ENCODE measurements at places on chromosomes 4 and X.

DNA sequence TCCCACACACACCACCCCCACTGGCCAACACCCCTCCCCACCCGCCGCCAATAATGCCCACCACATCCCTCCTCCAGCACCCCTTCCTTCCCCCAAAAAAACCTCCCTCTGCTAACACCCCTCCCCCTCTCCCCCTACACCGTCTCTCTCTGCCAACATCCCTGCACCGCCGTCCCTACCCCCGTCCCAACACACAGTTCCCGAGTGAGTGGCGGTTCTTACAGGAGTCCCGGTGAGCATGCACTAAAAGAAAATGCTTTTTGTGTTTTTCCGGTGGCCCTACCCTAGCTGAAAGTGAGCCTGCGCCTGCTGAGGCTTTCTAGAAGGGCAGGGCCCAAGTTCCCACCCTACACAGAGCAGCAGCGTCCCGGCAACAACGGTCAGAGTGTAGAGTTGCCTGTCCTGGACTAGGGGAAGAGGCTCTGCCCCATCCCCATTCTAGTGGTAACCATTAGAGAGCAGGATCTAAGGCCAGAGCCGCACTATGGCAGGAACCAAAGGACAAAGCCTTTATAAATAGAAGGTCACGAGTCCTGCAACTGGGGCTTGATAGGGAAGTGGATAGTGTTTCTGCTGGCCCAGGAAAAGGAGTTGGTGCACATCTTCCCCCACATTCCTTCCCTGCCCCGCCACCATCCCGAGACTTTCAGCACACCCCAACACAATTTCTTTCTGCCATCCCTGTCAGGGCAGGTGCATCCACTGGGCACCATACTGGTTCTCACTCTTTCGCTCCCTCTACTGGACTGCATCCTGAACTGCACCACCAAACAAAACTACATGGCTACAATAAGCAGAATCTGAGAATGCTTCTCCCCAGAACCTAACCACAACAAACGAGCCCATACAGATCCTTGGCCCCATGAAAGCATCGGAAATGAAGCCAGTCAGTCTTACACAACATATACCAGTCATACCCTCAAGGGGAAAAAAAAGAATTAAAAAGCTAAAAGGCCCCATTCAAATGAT is 78.1 kb upstream of the PAGE3 start:
- peak; percentile 13 for DNase-seq

DNA sequence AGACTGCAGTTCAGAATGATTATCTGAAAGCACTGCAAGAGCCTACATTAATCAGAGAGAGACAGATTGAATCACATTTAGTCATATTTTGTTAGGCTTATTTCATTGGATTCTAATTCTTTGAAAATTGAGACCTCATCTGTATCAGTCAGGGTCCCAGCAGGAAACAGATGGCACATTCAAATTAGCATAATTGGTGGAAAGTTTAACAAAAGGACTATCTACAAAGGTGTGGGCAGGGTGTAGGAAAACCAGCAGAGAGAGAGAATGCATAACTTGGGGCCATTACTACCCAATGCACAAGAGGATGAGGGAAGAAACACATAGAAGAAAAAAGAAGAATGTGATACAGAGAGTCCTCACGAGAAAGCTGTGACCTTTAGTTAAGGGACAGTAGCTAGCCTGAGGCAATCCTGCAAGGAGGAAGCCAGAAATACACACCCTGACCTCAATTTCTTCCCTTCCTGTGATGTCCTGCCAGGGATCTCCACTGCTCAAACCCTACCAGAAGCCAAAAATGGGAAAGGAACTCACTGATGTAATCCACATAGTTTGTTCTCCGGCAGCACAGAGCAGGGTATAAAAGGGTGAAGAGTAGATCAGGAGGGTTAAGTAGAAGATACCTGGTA is 17.7 kb upstream of the XKRX start:
- no peak for DNase-seq

DNA sequence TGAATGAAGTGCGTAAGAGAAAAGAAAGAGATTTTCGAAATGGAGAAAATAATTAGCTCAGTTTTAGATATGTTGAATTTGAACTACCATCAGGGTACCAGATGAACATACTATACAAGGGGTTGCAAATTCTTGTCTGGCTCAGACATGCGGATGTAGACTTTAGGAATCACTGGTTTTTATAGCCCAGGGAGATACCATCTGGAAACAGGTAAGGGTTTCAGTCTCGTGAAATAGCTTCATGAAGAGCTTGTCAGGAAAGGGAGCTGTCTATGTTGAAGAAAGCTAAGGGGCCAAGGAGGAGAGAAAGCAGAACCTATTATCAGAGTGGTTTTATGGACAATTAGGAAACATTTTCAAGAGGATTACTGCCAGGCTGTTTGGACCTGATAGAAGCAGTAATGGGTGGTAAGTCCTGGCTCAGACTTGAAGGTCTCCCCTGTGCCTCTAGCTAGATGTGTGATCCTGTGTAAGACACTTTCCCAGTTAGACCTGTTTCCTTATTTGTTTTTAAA is 6.7 kb downstream of the RAB9A start:
- DNase-seq, result no peak

DNA sequence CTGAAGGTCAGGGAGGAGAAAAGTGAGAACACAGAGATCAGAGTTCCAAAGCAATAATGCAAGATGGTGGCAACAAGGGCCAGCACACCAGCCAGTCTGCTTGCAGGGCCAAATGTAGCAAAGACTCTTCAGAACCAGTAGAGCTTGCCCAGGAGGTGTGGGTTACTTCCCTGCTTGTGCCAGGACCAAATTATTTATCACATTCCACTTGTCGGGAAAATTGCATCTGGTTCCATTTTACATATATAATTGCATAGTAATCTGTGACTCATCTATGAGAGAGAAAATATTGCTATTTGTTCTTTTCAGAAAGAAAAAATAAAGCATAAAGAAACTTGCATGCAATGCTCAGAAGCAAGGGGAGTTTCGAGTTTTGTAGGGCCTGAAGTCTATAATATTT is 41.4 kb downstream of the MAML3 start:
- no peak for DNase-seq

DNA sequence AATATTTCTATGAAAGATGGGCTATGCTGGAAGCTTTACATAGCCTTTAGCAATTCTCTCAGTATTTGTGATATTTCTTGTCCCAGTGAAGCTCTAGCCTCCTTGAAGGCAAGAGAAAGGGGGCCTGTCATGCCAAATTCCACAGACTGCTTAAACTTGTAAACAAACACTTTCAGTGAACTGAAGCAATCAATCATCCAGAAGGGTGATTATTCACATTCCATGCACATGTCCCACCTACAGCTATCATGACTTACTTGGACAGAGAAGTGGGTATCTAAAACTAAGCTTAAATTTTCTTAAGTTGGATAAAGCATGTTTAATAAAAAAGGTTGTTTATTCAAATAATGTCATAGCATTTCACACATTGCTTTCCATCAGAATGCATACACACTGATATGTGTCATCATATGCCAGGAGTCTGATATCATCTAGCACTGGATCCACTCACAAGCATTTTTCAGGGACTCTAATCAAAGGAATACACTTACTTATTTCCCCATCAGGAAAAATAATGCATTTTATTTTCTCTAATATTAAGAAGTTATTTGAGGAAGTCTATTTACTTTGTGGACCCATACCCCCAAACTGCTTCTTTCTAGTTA is 1.2 kb upstream of the FSTL5 start:
- DNase-seq, result no peak

DNA sequence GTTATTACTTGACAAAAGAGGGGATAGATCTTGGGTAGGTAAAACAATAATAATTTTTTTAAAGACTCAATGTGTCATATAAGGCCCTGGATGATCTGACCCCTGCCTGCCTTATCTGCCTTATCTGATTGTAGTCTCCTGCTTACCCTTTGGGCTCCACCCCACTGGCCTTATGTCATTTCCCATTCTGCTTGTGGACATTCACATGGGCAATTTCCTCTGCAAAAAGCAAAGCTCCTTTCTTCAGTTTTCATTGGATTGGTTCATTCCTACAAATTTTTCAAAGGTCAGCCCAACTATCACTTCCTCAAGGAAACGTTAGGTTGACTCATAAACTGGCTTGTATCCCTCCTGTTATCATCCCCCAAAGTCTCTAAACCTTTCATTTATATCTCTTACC is 15.7 kb upstream of the TET2 start:
- peak; percentile 71 for DNase-seq

Measured in suppressor macrophage treated with lipopolysaccharide for 4 hours (primary cell).